ENCODE measurements at places on chromosomes 3 and 15.

DNA sequence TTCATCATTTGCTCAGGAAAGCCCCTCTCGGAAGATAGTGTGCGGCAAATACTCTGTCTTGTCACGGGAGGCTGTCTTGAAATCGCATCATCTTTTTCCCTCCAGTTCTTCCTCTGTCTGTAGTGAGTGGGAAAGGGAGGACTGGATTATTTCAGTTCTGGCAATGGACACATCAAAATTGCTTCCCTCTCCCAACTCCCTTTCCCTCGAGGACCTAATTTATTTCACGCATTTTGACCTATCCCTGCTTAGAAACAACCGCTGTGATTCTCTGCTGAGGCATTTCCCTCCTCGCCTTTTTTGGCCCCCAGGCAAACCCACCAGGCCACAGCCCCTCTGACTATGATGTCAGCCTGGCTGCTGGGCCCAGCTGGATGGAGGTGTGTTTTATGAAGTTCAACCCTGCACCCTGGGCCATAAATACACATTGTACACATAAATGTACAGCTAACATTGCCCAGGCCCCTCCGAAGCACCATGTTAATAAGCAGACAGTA, 138.7 kb upstream of the LRTM1 start:
- no peak for DNase-seq

DNA sequence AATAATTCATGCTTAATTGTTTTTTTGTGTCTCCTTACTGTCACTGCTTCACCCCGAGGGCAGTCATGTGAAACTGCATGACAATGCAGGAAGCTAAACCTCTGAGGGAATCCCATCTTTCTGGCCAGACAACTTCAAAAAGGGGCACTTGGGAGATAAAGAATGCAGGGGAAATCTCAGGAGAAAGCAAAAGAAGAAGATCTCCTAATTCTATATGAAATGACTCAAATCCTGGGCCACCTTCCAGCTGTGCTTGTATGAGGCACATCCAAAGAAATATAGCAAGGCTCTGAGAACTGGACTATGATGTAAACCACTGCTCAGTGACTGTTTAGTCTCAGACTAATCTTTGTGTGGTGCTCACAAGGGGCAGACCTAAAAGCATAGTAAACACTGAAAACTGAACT, 22.6 kb upstream of the UMPS start:
- no peak for DNase-seq

- no peak for DNase-seq
Measured at GRCh38 chr3:27826448-27826847, 104.3 kb upstream of the EOMES start.

- DNase-seq = no peak
Measured at GRCh38 chr3:45880725-45881077, 5.6 kb upstream of the CCR9 start.

- no peak for DNase-seq
Measured at GRCh38 chr3:53154881-53155285, 6.1 kb upstream of the PRKCD start.

- no peak for DNase-seq
Measured at GRCh38 chr3:185912929-185913901, 24.6 kb downstream of the TRA2B start.

- DNase-seq = peak; percentile 25
Measured at GRCh38 chr3:16482770-16483531, 30.5 kb downstream of the RFTN1 start.

Data from CD4-positive, alpha-beta memory T cell (primary cell).